Activated CD4-positive, alpha-beta T cell treated with anti-CD3 and anti-CD28 coated beads for 24 hours (primary cell): ENCODE measurements at places on chromosomes 2 and 18.
A peak's percentile ranks its signal among the peaks of the same experiment; 100 is the strongest.

DNA sequence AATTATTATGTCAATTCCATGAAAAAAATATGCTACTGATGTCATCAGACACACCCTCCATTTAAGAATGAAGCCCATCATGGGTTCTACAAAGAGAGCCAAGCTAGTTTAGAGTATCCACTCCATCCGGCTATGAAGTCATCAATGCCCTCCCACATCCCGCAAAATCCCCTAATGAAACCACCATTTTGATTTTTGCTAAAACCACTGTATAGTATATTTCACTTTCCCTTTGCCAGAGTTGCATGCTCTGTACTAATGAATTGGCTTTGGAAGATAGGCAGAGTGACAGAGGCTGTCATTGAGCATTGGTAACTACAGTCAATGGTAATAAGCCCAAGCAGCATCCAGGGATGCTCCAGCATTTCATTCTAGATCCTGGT is 118.6 kb downstream of the ANKRD44 start:
- no peak for DNase-seq

GRCh38 chr18:12911025-12911928 is 27.2 kb upstream of the PTPN2 start:
- peak; percentile 39 for DNase-seq

DNA sequence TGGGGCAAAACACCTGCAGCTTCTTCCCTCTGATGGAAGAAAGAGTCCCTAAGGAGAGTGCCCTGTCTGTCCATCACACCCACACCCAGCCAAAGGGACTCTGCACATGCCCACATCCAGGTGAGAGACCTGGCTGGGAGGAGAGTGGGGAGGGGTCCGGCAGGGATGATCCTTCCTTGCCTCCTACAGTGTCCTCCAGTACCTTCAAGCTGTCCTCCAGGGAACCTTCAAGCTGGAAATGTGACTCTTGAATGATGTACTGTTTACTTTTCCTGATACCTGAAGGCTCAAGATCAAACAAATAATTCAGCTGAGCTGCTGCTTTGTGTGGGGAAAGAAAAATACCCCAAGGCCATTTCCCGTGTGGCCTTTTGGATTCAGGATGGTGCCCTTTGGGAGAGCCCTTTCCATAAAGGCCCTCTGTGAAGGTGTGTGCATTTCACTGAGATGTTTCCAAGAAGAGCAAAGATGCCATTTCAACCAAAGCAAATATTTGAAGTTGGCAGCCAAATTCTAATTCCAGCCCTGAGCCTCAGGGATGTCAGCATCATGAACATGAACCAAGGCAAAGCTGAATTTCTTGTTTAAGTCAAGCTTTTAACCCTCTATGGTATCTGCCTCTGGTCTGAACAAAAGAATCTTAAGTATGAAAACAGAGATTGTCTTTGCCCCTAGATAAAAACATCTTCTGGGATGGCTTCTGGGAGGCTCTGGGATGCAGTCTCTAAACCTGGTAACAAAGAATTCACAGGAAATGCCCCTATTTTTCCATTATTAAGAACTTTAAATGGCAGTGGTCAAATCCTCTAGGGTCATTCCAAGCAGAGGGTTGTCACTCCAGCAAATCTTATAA is 11.1 kb downstream of the EVA1A start:
- no peak for DNase-seq

GRCh38 chr2:100130595-100131391 is 11.6 kb downstream of the AFF3 start:
- no peak for DNase-seq

DNA sequence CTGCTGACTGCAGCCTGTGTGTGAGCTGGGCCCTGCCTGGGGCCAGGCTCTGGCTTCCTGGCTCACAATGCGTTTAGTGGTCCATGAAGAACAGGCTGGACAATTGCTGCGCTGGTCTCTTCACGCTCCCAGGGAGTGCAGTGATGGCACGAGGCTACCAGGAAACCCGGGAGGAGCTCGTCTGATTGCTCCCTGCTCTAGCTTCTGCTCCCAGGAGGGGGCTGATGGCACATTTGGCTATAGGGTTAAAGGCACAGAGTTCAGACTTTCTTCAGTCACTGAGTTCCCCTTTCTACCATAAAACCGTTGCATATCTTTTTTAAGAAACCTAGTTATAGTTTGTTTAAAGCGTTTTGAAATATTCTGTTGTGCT is 60.1 kb downstream of the KCNF1 start:
- no peak for DNase-seq
